Activated CD4-positive, alpha-beta T cell treated with anti-CD3 and anti-CD28 coated beads for 4 hours (primary cell): ENCODE measurements at places on chromosomes 4 and X.

DNA sequence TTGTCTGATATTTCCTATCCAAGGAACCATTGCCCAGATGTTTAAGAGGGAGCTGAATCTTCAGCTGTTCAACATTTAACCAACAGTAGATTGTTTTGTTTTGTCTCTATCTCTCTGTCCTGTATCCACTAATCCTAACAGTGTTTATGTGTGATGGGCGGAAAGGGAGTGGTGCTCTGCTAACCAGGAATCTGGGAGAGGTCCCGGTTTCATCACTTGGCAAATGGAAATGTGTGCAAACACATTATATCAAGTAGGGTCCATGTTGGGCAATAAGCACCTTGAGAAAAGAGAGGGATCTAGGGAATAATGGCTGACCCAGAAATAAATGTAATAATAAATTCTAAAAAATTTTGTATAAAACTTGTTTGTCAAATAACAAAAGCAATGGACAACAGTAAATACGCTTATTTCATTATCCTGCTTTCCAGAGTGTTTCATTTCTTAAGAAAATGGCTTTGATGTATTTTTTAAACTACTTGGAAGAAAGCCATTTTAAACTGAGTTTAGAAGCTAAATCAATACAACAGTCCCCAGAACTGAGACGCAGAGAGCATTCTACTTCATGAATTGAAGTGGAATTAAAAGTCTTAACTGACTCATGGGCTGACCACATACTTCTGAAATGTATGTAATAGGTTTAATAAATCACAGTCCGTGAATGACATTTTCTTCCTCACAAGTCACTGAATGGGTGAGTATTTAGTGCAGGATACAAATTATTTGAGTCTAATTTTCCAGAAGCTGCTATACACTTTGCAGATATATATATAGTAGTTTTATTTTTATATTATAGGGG is 55.8 kb downstream of the EMCN start:
- DNase-seq: no peak

GRCh38 chr4:160810424-160810823 is 1353.4 kb downstream of the FSTL5 start:
- DNase-seq: no peak

DNA sequence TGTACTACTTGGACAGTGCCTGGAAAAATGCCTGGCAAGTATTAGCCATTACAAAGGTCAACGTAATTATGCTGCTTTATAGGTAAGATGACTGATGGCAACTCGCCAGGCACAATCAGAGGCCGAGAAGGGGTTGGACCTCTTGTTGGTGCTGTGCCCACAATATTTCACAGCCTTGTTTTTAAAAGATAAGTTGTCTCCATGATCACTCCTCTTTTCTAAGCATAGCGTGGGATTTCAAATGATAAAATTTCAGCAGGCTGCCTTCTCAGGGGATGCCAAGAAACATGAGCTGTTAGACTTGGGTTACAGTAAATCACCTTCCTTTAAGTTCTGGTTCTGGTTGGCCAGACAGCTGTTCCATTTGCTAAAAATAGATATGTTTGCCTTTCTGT is 26.9 kb downstream of the HOPX start:
- DNase-seq: no peak

GRCh38 chrX:16491461-16491860 is 158.5 kb upstream of the S100G start:
- no peak for DNase-seq
